Stimulated activated CD8-positive, alpha-beta memory T cell treated with anti-CD3 and anti-CD28 coated beads, Interleukin-4, amount 100 ng/mL, for 1 hour (primary cell): ENCODE measurements at places on chromosomes 6 and 20.

DNA sequence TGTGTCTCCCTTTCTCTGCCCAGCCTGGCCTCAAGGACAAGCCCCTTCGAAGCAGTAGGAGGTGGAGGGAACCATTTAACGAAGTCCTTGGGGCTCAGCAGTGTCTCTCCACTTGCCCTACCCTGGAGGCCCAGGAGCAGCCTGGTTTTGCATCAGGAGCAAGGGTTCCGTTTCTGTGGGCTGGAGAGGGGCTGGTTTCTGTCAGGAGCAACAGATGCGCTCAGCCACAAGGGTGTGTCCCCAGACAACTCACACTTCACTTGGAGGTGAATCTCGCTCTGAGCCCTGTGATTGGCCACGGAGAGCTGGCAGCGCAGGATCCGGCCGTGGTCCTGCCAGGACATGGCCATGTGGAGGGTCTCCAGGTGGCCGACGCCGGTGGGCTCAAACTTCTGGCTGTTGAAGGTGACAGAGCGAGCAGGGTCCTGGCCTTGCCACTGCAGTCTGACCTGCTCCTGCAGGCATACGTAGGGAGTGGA is 6.9 kb downstream of the SIGLEC1 start:
- no peak for DNase-seq

GRCh38 chr20:24100370-24101011 is 111.9 kb upstream of the GGTLC1 start:
- DNase-seq, result peak; percentile 42

DNA sequence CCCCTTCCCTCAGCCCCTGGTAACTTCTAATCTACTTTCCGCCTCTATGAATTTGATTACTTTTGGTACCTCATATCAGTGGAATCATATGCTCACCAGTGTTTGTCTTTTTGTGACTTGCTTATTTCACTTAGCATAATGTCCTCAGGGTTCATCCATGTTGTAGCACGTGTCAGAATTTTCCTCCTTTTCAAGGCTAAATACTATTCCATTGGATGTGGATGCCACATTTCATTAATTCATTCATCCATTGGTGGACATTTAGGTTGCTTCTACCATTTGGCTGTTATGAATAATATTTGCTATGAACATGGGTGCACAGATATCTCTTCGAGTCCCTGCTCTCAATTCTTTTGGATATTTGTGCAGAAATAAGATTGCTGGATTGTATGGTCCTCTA is 388.6 kb upstream of the SOX4 start:
- no peak for DNase-seq

DNA sequence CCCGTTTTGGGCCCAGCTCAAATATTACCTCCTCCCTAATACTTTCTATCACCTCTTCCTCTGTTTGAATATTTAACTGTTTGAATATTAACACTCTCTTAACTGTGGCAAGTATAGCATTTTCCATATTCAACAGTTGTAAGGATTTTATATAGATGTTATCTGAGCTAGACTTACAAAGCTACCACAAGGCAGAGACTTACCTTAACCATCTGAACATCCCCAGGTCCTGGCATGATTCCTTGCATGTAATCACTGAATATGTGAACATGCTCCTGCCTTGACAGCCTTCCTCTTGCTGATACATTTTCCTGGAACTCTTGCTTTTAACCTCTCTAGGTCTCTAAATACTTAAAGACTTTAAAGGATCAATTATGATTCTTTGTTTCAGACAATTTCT is 182.4 kb downstream of the MCHR2 start:
- no peak for DNase-seq

GRCh38 chr6:15001326-15001910 is 244.5 kb upstream of the JARID2 start:
- DNase-seq, result no peak

GRCh38 chr20:51978070-51978501 is 175.8 kb upstream of the SALL4 start:
- no peak for DNase-seq

- DNase-seq, result no peak
Measured at GRCh38 chr6:98039443-98039842, 756.4 kb upstream of the MMS22L start.

DNA sequence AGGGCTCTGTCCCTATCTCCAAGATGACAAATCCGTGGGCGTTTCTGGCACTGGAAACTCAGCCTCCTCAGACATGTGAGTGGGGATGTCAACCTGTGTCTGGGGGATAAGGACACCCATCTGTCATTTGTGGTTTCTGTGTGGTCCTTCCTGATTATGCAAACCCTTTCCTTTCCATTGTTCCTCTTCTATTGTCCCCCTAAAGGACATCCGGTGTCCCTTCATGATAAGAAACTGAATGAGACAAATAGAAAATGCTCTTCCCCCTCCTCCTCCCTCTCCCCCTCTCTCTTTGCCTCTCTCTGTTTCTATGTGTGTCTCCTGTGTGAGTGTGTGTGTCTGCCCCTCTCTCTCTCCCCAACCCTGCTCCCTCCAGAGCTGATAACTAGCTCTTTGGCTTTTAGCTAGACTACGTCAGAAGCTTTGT is 11.5 kb upstream of the GLP1R start:
- DNase-seq, result no peak

- DNase-seq, result no peak
Measured at GRCh38 chr6:145714731-145715130, 20.6 kb downstream of the EPM2A start.

- DNase-seq, result no peak
Measured at GRCh38 chr6:161792851-161793493, 519.1 kb upstream of the AGPAT4 start.

- DNase-seq, result no peak
Measured at GRCh38 chr6:156423829-156424228, 353.3 kb upstream of the ARID1B start.

GRCh38 chr6:115001731-115002350 is 659.0 kb upstream of the HS3ST5 start:
- no peak for DNase-seq

GRCh38 chr6:31216208-31216898 is 45.9 kb upstream of the POU5F1 start:
- no peak for DNase-seq

DNA sequence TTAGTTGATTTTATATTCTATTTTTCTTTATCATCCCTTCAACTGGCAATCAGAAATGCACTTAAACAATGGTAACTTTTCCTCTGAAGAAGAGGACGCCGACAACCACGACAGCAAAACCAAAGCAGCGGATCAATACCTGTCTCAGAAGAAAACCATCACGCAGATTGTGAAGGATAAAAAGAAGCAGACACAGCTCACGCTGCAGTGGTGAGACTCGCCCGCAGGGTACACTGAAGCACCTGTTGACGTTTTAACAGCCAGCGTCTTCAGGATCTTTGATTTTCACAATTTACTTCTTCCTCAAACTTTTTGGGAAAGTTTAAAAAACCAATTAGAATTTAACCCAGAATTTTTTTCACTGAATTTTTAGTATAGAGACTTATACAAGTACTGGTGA is 701 bp downstream of the RFX6 start:
- no peak for DNase-seq

GRCh38 chr20:44219791-44220190 is 9.2 kb upstream of the OSER1 start:
- DNase-seq, result no peak

DNA sequence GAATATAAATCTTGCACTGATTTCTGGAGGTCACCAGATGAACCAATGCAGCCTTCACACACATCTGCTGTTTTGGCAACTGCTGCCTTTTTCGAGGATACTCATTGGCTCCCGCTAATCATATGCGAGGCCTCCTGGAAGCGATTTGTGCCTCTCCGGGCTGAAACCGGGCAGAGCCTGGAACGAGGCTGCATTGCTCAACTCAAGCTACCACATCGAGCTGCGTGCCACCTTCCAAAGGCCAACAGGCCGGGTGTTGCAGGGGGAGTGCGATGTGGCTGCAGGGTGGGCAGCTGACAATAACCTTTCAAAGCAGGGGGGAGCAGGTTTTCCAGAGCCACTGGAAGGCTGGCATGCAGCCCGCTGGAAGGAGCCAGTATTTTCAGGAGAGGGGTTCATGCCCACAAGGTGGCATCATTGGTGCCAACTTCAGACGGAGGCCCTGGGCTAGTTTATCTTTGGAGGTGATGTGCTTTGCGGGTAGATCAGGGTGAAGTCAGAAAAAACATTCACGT is 122.6 kb upstream of the IFNGR1 start:
- DNase-seq, result peak; percentile 21

- no peak for DNase-seq
Measured at GRCh38 chr6:162200945-162201690, 526.4 kb downstream of the PRKN start.

- no peak for DNase-seq
Measured at GRCh38 chr6:63930848-63931247, 295.2 kb downstream of the PHF3 start.

- DNase-seq, result no peak
Measured at GRCh38 chr6:10163203-10163962, 251.5 kb downstream of the TFAP2A start.

- no peak for DNase-seq
Measured at GRCh38 chr6:125268765-125269164, 33.0 kb downstream of the HDDC2 start.

DNA sequence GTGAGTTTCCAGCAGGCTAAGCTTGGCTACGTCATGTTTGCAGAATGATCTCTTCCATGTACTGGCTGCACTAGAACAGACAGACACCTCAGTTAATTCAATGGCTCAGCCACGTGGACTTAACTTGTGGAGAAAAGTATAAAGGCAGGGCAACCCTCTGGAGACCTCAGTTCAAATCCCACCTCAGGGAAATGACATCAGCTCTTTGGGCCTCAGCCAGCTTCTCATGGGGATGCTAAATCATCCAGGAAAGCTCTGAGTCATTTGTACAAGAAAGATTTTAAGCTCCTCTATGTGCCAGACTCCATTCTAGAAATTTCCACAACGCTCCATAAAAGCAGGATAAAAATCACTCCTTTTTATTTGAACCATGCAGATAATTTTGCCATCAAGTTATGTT is 128.5 kb upstream of the SALL4 start:
- no peak for DNase-seq

- DNase-seq, result no peak
Measured at GRCh38 chr6:169450097-169450496, 196.5 kb upstream of the THBS2 start.

- DNase-seq, result no peak
Measured at GRCh38 chr6:63997221-63997620, 361.6 kb downstream of the PHF3 start.

DNA sequence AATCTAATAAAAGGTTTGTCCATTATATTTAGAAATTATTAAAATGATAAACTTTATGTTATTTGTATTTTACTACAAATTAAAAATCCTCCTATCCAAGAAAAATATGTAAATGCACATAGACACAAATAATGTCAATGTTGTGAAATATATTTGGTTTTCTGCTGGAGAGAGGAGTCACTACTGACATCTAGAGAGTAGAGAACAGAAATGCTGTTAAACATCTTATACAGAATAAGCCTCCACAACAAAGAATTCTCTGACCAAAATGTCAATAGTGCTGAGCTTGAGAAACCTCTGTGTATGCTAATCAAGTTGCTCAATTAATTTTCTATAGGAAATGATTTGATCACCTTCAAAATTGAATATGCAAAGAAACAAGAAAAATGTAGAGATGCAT is 12.4 kb downstream of the HTR1B start:
- no peak for DNase-seq

GRCh38 chr6:107866606-107867301 is 42.6 kb upstream of the SCML4 start:
- DNase-seq, result no peak

DNA sequence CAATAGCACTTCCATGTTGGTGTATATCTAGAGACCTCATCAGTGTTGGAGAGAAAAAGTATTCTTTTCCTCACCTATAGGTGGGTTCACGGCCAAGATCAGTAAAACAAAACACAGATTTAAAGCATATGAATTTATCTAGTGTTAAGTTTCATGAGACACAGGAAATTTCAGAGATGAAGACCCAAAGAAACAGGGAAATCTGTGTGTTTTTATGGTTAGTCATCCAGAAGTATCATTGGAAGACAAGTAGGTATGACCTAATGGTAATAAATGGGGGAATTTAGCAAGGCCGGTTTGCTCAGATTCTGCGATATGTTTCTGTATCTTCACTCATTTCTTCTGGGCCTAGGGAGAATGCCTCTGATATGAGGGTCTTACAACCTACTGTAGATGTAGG is 419.6 kb upstream of the MARCKS start:
- no peak for DNase-seq

- DNase-seq, result no peak
Measured at GRCh38 chr6:135895231-135895911, 43.9 kb downstream of the PDE7B start.

- DNase-seq, result no peak
Measured at GRCh38 chr6:28003059-28003458, 46.0 kb downstream of the OR2B6 start.
